Fibroblast of the aortic adventitia (primary cell): ENCODE measurements at places on chromosomes 7 and 10. TPM values are rescaled to one million over a fixed set of nuclear protein-coding genes. Genes with fewer than 3 reads are reported as not detected.

- DNase-seq, result peak; percentile 89
Measured at GRCh38 chr10:17562614-17563013, 54.6 kb downstream of the HACD1 start.

DNA sequence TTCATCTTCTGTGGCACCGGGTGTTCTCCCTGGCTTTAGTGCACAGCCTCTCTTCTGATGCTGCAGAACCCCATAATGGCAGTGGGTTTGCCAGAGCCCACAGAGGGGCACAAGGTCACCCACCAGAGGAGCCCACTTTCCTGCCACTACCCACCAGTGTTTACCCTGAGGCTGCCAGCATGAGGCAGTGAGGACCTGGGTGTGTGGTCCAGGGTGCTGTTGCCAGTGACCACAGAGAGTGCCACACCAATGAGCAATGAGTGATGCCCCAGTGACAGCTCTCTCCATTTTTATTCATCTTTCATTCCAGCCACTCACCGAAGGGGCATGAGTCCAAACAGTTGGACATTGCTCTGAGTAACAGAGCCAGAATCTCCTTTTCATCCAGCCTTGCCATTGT is 34.8 kb downstream of the MTURN start:
- no peak for DNase-seq

- no peak for DNase-seq
Measured at GRCh38 chr7:101170617-101171441, 5.5 kb upstream of the VGF start.

DNA sequence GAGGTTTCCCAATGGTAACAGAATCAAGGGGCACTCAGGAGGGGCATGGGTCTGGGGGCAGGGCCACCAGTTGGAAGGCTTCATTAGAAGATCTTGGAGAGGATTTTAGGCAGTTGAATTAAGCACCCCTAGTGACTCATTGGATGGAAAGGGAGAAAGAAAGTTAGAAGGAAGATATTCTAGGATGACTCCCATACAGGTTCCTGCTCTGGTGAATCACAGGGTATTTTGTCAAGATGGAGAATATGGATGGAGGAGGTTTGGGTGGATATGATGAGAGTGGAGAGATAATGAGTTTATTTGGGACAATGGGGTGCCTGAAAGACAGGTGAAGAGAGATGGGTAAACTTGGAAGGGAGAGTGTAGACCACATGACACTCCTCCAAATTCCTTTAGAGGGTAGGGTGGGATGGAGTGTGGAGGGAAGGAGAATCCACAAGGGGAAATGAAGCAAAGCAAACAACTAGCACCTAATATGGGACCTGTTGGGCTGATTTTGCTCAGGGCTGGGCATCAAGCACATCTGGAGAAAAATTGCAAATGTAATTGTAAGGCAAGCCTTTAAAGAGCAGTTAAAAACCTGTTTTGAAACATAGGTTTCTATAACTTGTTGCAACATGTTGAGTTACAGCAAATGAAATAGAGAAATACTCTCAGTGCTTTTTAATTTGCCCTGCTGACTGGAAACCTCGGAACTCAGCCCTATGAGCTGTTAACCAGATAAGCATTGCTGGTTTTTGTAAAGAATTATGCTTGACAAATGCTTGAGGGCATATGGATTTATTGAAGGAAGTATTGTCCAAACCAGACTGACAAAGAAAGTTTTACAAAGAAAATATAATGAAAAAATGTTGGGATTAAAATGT is 2.9 kb upstream of the ENTPD7 start:
- DNase-seq, result peak; percentile 31

DNA sequence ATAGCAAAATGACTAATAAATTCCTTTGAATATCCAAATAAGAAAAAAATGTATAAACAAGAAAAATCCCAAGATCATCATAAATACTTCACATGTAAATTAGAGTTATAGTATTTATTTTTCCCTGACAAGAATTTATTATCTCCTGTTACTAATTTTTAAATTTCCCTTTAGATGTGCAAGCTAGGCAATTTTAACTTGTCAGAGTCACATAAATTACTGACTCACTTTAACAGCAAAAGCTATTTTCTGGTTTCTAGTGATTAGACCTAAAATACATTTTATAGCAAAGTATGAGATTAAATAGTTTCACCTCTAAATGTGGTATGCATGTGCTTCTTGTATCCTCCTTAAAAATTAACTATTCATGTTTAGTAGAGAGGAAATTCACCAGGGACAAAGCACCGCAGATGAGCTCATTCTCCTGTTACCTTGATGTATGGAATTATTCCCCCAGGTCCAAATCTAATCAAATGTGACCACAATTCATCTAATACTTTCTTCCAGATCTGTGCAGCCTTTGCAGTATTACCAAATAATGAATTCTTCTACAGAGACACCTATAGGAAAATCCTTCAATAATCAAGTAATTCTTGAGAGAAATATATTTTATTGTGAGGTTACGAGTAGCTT is 621.2 kb downstream of the DNAJB9 start:
- no peak for DNase-seq

DNA sequence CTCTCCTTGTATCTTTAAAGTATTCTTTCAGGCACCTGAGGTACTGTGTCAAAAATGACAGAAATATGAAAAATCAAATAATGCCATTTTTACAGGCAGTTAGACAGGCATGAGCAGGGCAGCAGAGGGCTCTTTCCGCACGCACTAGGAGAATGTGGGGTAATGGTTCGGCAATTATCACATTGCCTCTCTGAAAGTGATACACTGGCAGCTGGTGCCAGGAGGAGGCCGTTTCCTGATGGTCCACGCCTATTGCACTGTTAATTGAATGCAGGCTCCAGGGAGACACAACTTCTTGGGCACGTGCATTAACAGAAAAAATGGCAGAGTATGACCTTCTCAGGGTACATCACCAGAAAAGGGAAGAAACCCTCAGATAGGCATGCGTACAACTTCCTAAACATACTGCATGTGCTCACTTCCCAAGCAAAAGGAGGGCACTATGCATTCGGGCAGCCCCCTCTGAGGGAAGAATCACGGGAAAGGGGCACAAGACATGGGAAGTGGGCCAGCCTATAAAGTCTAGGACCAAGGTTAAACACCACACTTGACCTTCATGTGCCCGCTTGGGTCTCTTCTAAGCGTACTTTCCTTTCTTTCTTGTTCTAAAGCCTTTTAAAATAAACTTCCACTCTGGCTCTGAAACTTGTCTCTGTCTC is 161.7 kb downstream of the TNS3 start:
- no peak for DNase-seq

DNA sequence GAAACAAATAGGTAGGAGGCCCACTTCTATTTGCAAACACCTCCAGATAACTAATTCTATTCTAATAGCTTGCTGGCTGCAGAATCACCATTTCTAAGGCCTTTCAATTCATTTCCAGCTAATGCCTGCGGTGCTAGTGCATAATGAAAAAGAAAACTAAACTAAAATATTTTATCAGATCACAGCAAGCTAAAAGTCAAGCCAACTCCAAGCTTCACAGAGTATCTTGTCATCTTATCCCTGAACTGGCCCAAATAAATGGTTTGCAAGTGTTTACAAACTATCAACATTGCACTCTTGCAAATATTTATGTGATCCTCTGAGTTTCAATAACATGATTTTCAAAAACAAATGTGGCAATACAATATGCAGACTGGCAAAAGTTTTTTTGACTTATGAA is 166.0 kb downstream of the IPMK start:
- no peak for DNase-seq

GRCh38 chr7:90290244-90291113 is 30.6 kb downstream of the FAM237B start:
- DNase-seq, result no peak

DNA sequence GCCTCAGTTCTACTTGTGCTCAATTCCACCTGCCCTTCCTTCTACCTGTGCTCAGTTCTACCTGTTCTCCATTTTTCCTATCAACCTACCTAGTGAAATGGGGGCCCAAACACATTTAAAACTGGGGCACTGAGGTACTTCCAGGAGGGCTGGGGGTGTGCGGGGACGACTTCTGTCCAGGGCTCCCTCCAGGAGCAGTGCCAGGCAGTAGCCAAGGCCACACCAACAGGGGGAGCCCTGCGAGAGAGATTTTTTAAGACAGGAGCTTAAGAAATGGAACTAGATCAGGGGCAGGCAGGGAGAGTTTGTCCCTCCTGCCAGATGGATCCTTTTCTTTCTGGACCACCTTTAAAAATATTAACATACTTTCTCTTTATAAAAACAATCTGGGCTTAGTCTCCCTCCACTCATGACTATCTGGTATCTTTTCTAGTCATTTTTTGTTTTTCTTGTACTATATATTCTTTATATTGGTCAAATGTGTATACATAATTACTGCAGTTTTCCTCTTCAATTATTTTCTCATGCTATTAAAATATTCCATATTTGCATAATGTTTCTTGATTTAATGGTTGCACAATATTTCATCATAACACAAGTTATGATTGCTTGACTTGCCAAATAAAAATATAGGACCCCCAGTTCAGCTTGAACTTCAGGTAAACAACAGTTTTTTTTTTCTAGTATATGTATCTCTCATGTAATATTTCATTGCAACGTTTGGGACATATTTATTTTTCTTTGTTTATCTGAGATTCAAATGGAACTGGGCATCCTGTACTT is 47.3 kb upstream of the INSYN2A start:
- peak; percentile 19 for DNase-seq

GRCh38 chr10:124742413-124743190 is 1.6 kb downstream of the FAM53B start:
- DNase-seq, result no peak

DNA sequence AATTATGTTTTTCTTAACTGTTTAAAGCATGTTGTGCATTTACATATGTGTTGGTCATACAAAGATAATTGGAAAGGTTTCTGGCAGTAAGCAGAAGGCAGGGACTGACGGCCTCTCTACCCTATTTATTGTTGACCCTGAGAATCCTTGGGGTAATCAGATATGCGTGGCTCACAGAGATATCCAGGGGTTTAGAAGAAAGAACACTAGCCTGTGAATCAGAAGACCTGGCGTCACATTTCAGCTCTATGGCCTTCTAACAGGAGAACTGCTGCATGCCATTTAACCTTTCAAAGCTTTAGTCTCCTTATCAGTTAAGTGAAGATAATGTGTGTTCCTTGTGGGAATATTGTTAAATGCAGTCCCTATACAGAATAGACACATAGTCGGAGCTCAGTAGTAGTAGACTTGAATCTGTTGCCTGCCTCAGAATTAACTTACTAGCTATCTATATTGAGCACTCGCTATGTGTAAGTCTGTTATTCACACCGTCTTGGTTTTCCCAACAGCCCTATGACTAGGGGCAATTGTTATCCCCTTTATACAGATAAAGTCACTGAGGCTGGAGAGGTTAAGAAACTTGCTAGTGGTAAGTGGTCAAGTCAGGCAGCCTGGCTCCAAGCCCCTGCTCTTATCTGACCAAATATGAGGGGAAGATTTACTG is 129.6 kb upstream of the ANKRD1 start:
- no peak for DNase-seq

- no peak for DNase-seq
Measured at GRCh38 chr10:7315906-7316305, 94.9 kb downstream of the SFMBT2 start.

DNA sequence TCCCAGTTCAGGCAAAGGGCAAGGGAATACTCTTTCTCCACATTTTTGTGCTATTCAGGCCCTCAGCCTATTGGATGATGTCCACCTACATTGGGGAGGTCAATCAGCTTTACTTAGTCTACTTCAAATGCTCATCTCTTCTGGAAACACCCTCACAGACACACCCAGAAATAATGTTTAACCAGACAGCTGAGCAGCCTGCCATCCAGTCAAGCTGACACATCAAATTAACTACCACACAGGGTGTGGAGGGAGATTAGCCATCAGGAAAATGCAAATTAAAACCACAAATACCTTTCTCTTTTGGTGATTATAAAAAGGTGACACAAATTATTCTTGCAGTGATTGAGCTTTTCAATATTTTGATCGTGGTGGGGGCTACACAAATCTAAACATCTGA is 74.7 kb upstream of the FZD8 start:
- no peak for DNase-seq

DNA sequence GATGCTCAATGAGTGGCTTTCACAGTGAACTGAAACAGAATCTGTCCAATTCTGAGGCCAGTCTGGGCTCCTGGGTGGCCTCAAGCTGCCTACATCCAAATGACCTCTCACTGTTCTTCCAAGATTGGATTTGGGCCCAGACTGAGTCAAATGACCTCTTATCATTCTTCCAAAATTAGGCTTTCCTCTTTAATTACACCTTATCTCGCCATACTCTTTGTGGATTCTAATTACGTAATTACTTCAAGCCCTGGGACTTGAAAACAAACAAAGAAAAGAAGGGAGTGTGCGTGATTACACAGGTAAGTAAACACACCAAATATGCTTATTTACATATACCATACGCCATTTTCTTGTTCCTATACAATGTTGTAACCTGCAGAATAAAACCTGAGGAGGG is 18.8 kb downstream of the SORBS1 start:
- no peak for DNase-seq

GRCh38 chr10:31580646-31581045 is 261.6 kb downstream of the ZEB1 start:
- no peak for DNase-seq

DNA sequence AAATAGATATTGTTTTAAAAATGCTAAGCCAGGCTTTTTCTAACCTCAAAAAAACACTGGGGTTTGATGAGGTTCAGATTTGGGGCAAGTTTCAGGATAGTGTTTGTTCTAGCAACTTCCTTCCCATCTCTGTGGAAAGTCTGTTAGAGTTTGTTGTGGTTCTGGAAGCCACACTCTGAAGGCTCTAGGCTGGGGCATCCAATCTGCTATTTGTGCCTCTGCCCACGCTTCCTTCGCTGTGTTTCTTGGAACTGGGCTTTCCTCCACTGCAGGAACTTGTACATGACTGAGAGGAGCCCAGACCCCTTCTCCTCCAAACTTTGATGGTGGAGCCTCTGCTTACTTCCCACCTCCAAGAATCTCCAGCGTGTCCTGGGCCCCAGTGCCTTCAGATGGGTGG is 108.5 kb upstream of the SLC25A13 start:
- DNase-seq, result no peak

DNA sequence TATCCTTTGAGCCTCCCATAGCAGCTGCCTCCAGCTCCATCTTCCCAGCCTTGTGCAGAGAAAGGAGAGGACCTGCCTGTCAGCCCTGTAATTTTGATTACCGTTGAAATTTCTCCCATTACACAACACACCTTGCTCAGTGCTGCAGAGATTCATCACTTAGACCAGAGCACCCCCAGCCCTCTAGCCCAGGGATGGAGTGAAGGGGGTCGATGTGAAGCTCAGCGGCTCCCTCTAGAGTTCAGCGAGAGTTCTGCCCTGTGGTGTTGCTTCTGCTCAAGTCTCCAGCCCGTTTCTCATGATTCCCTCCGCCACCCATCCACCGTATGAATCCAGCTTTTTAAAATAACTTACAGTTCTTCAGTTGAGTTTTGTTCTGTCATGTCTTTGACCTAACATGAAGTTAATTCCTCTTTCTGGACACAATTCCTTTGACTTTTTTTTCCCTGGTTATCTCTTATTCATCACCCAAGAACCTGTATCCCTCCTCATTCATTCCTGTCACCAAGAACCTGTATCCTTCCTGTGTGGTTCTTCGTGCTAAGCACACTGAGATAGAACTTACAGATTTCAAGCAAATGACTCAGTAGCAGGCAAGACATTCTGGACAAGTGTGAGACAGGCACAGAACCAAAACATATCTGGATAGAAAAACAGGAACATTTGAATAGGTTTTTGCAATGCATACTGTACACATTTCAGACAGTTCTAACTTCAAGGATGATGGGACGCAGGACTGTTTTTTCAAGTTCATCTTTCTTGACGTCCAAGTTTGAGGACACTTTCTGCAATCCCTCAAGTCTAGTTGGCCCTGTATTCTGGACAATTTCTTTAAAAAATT is 35.0 kb upstream of the ZNF32 start:
- DNase-seq, result peak; percentile 61

Gene PON1
- total RNA-seq, result not detected in 2 replicates

Gene INHBA
- total RNA-seq, result 14.7 and 20.0 TPM in 2 replicates

Gene C7orf33
- not detected in 2 replicates for total RNA-seq

Gene GPR141
- not detected in 2 replicates for total RNA-seq
